CD4-positive, alpha-beta T cell (primary cell): ENCODE measurements at places on chromosomes 7 and 10.

DNA sequence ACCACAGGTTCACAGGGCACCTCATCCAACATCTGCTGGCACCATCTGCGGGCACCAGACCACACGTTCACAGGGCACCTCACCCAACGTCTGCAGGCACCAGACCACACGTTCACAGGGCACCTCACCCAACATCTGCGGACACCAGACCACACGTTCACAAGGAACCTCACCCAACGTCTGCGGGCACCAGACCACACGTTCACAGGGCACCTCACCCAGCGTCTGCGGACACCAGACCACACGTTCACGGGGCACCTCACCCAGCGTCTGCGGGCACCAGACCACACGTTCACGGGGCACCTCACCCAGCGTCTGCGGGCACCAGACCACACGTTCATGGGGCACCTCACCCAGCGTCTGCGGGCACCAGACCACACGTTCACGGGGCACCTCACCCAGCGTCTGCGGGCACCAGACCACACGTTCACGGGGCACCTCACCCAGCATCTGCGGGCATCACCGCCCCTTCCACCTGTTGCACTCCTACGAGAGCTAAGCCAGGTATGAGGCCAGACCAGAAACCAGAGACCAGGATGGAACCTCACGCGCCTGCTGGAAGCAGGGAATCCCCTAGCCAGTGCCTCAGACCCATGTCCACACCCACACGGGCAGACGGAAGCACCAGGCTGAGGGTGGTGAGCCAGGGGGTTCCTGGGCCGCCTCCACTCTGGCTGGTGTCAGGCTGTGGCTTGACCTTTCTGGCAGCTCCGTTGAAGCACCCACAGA, 182.8 kb downstream of the MAD1L1 start:
- DNase-seq: no peak

DNA sequence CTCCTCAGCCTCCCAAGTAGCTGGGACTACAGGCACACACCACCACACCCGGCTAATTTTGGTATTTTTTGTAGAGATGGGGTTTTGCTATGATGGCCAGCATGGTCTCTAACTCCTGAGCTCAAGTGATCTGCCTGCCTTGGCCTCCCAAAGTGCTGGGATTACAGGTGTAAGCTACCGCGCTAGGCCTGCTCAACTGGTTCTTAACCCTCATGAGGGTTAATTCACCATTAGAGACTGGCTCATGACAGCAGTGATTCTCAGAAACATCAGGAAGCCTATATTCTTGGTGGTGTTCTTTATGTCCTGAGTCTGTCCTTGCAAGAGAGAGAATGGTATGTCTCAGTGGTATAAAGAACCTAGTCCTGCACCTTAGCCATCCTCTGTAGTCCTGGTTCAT, 10.4 kb upstream of the NT5C2 start:
- no peak for DNase-seq

DNA sequence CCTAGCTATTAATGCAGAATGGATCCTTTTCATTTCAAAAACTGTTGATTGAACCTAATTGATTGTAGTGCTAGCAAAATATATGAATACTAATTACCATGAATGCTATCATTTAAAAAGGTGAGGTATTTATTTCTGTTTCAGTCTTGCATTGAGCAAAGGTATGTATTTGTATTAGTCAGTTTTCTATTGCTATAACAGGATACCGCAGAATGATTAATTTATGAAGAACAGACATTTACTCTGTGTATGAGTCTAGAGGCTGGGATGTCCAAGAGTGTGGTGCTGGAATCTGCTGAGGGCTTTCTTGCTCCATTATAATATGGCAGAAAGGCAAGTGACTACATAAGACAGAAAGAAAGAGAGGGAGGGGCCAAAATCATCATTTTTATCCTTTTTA, 199.2 kb downstream of the KIF20B start:
- no peak for DNase-seq

GRCh38 chr7:19009241-19009935, 108.0 kb downstream of the TWIST1 start:
- DNase-seq: no peak

DNA sequence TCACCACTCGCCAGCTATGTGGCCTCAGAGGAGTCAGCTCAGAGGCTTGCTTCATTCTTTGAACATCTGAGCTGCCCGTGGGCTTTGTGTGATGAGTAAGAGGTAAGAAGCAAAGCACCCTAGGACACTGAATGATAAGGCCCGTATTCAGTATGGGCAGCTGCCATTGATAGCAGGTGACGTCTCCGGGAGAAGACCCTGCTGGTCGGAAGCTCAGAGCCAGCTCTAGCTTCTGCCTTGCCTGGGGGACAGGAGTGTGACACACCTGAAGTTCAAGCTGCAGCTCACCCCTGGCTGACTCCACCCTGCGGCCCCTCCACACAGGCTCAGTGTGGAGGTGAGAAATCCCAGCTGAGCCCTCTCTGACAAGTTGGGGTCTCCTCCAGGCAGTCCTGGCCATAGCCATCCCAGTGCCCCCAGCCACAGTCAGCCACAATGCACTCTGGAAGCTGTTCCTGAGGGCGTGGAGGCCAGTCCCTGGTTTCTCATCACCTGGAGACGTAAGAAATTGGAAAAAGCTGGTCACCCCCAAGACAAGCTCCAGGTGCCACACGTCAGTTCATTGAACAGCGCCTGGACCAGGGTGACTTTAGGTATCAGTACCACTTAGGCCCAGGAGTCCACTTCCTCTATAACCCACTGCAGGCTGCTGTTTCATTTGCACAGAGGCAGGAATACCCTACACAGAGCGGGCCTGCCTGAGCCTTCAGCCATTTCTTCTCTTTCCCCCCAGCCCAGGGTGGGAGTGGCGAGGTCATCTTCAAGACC, 164.9 kb upstream of the RHEB start:
- DNase-seq: no peak

DNA sequence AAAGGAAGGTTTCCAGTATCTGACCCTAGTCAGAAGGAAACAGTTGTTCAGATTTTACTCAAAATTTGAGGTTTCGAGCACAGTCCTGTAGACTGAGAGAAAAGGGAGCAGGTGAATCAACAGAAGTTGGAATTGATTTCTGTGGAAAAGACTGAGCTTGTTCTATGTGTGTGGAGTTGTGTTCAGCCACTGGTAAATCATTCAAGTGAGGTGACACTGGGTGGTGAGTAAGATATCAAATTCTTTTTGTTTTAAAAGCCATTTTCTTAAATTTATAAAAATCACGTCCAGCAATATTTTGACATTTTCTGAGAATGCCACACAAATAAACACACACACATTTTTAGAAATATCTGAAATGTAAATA, 165.1 kb downstream of the HGF start:
- DNase-seq: no peak

DNA sequence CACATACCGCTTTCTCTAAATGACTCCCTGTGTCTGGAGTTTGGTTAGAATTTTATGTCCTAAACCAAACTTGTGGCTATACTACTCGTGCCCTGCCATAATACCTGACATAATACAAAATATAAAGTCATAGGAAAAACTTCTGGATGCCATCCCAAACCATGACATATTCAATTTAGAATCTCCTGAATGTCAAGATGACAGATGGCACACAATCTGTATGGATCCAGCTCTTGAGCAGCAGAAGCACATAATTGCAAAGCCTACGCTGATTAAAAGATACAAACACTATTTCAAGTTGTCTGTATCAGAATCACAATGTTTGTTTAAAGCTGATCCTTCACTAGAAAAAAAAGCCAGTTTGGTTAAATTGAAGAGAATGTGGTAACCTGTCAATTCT, 22.4 kb upstream of the CDC14C start:
- no peak for DNase-seq

DNA sequence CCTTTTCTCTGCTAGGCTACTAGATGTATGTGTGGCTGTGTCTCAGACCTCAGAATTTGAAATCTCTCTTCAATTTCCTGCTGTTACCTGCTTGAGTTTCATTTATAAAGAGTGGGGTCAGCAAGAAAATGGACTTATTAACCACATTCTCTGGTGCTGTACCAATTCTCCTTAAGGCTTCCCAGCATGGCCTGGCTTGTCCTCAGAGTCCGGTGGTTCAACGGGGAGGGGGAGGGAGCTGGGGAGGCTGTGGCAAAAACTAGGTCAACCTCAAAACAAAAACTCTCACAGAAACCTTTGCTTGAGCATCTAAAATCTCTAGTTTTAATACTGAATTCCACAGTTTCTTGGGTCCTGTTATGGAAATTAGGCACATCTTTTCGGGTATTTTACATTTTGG, 389.1 kb upstream of the COBL start:
- DNase-seq: no peak

DNA sequence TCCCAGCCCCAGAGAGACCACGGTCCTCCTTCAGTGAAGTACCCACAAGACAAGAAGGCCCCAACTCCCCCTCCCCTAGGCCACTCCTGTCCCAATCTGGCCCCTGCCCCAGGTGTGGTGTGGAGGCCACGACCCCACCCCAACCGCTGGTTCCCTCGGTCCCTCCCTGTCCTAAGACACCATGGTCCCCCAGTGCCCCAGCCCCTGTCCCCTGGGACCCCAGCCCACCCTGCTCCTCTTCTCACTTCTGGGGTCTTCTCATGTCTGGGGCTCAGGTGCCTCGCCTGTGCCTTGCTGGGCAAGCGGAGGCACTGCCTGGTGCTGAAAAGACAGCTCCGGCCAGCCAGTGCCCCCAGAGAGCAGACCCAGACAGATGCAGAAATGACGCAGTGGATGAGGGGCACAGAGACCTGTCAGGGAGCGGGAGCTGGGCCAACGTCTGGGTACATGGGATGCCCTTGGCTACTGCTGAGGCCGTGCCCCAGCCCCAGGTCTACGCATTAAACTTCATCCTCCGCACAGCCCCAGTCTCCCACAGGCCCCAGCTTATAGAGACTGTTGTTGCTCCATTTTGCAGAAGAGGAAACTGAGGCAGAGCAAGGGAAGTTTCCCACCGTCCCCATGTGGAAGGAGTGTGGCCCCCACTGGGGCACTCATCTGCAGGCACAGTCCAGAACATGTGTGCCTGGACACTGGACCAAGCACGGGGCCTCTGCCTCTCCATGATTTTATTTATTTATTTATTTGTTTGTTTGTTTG, 14.8 kb downstream of the GRIFIN start:
- no peak for DNase-seq

GRCh38 chr7:70711452-70711851, 420.5 kb upstream of the GALNT17 start:
- no peak for DNase-seq

DNA sequence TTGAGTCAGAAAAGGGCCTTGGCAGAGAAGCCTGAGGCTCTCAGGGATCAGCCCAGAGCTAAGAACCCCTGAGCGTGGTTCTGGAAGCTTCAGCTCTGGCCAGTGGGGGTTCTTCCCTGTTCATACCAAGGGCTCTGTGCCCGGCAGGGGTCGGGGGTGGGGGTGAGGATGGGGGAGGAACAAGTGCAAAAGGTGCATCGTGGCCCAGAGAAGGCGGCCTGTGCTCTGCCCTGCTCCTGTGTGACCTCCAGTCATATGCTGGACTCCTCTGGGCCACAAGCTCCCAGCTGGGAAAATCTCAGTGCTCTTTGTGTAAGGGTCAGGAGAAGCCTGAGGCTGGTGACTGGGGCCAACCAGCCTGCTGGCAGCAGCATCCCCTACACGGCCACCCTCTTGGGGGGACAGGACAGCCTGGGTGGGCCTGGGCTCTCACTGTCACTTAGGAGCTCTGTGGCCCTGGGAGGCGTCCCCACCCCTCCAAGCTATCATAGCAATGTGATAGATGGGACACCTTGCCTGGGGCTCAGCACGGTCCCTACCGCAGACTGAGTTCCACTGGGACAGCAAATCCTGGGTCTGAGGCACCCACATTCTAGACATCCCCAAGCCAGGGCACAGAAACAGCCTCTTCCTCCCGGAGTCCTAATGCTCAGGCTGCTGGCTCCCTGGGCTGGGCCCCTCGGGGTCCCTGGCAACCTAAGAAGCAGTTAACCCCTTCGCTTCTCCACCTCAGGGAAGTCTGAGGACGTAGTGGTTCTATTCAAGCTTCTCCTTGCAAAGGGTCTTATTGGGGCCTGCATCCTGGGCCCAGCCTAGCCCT, 2.5 kb downstream of the MMRN2 start:
- no peak for DNase-seq

- no peak for DNase-seq
Measured at GRCh38 chr10:20698837-20699236, 198.3 kb downstream of the NEBL start.

- peak; percentile 11 for DNase-seq
Measured at GRCh38 chr10:113126229-113127201, 176.5 kb downstream of the TCF7L2 start.

GRCh38 chr7:86748843-86749719, 105.4 kb downstream of the GRM3 start:
- DNase-seq: no peak

DNA sequence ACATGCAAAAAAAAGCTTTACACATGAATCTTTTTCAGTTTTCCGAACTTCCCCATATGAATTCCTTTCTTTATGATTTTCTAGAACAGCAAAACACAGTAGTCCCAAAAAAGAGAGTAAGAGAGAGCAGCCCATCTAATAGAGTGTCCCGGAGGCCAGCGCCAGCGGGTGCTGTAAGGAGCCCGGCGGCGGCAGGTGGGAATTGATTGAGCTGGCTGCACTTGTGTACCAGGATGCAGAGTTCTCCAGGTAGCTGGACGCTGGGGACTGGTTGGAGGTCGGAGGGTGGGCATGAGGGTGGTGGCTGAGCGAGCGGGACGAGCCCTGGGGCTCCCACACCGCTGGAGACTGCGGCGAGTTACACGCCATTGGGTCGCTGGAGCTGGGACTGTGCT, 4.0 kb downstream of the DLX5 start:
- no peak for DNase-seq

- no peak for DNase-seq
Measured at GRCh38 chr7:67928141-67928540, 931.5 kb downstream of the TYW1 start.

- DNase-seq: no peak
Measured at GRCh38 chr10:128879030-128879429, 588.0 kb upstream of the MGMT start.

DNA sequence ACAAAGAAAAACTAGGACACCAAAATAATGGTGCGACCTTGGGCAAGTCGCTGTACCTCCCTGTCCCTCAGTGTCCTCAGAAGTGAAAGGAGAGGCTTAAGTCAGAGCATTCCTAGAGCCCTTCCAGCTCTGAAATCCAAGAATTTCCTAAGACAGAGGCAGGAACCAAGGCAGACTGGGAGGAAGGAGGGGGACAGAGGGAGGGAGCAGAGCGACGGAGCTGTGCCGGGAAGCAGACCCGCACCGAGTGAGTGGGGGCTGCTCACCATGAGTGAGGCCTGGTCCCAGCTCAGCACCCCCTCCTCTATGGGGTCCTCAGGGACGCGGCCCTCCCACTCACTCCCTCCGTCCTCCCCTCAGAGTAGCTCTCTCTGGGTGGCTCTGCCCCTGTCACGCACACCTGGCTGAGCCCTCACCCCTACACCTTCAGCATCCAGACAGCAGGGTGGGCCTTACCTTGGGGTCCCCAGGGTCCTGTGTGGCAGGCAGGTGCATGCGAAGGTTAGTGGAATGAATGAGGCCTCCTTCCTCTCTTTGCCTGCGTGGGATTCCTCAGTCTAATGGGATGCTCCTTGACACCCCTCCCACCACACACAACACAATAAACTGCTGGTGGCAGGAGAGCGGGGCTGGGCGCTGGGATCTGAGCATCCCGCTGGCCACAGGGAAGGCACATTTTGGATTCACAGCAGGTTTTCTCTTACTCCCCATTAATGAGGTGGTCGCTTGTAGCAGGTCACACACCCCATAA, 4.6 kb upstream of the SMARCD3 start:
- no peak for DNase-seq

GRCh38 chr10:62047228-62047892, 145.9 kb downstream of the ARID5B start:
- no peak for DNase-seq

- no peak for DNase-seq
Measured at GRCh38 chr7:85748861-85749260, 562.0 kb upstream of the SEMA3D start.

- DNase-seq: no peak
Measured at GRCh38 chr10:4100380-4100779, 315.4 kb upstream of the KLF6 start.

- DNase-seq: no peak
Measured at GRCh38 chr7:32611201-32612099, 116.2 kb downstream of the AVL9 start.
